Activated effector memory CD4-positive, alpha-beta T cell treated with Interleukin-2 at 50 U/mL for 16 hours (primary cell): ENCODE measurements at places on chromosomes 5 and 9.
A peak's percentile ranks its signal among the peaks of the same experiment; 100 is the strongest.

GRCh38 chr5:122844910-122845228 is 544 bp upstream of the SNX24 start:
- DNase-seq = no peak

- no peak for DNase-seq
Measured at GRCh38 chr5:147113967-147114366, 120.9 kb upstream of the STK32A start.

- no peak for DNase-seq
Measured at GRCh38 chr5:54212331-54212730, 98.0 kb downstream of the ARL15 start.

- no peak for DNase-seq
Measured at GRCh38 chr9:91756510-91756780, 193.6 kb downstream of the ROR2 start.

- no peak for DNase-seq
Measured at GRCh38 chr9:121463026-121463807, 36.4 kb downstream of the GGTA1 start.

- no peak for DNase-seq
Measured at GRCh38 chr9:133998915-133999595, 6.9 kb upstream of the VAV2 start.

GRCh38 chr5:41517909-41518308 is 7.5 kb upstream of the PLCXD3 start:
- no peak for DNase-seq

- DNase-seq = peak; percentile 34
Measured at GRCh38 chr9:129885018-129885669, 49.9 kb downstream of the USP20 start.

DNA sequence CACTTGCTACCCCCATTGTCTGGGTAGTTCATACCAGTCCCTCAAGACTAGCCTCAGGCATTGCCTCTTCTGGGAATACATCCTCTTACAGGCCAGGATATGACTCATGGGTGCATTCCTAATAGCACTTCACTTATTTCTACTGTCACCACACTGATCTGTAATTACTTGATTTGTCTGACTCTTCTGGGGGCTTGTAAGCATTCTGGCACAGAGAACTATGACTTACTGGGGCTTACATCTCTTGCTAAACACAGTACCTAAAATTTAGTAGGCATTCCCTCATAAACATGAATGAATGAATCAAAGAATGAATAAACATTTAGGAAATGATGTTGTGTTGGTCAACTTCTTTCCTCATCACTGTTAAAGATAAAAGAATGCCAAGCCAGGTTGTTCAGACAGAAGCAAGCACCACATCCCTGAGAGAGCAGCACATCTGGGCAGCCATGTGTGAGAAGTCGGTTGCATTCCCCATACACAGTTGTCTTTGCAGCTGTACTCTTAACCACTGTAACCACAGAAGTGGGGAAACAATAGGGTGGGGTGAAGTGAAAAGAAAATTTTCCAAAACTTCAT is 27.6 kb downstream of the IL7R start:
- DNase-seq = no peak

- DNase-seq = no peak
Measured at GRCh38 chr5:178122346-178122745, 8.5 kb upstream of the RMND5B start.

GRCh38 chr9:113598883-113599282 is 135.4 kb downstream of the RGS3 start:
- no peak for DNase-seq

GRCh38 chr9:26888271-26888670 is 4.3 kb downstream of the CAAP1 start:
- DNase-seq = no peak

DNA sequence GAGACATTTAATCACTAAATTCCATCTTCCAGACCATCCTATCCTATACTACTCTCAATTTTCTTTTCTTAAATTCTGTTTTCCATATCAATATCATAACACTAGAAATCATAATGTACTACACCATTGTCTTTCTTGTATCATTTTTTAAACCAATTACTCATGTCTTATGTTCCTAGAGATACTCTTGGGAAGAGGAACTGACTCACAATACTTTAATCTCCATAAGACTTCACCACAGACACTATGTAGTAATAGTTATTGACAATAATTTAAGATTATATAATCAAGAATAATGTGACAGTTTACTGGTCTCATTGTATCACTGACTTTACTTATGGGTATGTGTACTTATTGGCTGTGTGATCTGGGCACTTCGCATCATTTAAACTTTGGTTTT is 43.8 kb downstream of the PCDHGC5 start:
- DNase-seq = no peak

GRCh38 chr5:77281969-77282336 is 71.5 kb downstream of the PDE8B start:
- DNase-seq = no peak

GRCh38 chr9:108786901-108787689 is 68.7 kb downstream of the ACTL7B start:
- no peak for DNase-seq

- DNase-seq = no peak
Measured at GRCh38 chr9:107481035-107481434, 8.5 kb downstream of the KLF4 start.

GRCh38 chr9:86925686-86926085 is 21.6 kb downstream of the GAS1 start:
- DNase-seq = no peak

DNA sequence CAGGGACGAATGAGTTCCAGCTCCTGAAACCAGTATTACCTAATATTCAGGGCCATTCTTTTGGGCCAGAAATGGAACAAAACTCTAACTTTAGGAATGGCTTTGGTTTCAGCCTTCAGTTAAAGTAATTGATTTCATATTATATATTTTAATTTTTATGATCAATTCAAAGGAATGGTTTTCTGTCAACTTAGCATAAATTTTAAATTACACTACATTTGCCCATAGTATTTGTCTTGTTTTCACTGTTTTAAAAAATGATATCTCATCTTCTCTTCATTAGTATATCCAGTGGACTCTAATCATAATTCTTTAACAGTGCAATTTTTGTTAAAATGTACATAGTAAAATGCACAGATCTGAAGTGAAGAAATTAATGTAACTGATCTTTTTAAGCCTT is 1.9 kb upstream of the PCDHB16 start:
- no peak for DNase-seq

DNA sequence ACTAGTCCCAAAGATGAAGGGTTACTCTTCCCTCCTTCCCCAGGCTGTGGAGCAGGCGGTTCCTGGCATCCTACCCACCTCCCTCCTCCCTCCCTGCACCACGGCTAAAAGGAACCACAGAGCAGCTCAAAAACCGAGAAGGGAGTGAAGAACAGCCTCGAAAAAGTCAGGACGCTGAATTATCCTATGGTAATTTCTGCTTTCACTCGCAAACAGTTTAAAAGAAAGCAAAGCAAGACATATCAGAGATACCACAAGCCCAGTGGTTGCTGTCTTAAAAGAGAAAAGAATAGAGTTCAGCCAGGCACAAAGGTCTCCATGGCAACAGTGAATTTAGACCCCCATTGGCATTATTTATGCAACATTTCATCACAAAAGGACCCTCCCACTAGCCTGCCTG is 315.4 kb downstream of the CTNND2 start:
- no peak for DNase-seq

DNA sequence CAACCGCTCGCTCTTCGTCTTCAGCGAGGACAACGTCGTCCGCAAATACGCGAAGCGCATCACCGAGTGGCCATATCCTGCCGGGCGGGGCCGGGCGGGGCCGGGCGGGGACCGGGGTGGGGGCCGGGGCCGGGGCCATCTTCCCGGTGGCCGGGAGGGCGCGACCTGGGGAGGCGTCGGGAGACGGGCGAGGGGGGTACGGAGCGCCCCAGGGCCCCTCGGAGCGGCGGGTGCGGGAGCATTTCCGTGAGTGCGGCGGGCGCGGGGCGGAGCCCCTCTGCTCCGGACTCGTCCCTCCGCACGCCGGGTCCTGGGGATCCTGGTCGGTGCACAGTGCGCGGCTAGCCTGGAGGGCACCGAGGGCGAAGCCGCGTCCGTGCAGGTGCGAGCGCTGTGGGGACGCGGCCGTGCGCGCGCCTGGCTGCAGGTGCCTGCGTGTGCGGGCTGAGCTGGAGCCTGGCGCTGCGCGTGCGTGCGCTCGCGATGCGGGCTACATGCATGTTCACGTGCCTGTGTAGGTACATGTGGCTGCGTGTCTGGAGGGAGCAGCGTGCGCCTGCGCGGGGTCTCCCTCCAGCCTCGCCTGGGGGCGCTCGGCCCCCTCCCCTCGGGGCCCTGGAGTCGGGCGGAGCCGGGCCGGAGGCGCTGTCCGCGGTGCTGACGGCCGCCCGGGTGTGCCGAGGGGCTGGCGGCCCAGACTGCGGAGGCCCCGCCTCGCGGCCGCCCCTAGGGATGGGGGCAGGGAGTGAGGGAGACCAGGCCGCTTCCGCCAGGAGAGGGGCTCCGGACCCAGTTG is 762 bp downstream of the CACNA1B start:
- no peak for DNase-seq

DNA sequence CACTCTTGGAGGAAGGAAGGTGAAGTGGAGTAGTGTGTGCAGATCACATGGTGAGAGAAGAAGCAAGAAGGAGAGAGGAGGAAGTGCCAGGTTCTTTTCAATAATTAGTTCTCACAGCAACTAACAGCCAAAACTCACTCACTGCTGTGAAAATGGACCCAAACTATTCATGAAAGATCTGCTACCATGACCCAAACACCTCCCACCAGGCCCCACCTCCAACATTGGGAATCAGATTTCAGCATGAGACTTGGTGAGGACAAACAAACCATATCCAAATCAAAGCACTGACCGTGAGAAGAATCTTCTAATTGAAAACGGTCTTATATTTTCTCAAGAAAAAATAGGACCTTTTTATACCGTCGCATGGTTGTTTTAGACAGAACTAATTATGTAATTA is 468.7 kb upstream of the TYRP1 start:
- DNase-seq = no peak

DNA sequence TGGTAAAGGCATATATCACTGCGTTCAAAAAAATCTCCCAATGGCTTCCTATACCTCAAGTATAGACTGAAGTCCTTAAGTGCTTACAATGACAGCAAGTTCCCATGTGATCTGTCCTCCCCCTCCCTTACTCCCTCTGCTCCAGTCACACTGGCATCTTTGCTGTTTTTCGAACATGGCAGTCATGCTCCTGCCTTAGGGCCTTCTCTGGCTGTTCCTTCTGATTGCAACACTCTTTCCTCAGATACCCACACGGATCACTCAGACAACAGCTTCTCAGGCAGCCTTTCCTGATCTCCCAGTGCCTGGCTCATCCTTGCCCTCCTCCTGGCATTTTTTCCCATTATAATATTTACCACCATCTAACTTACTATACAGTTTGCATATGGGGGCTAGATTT is 232.8 kb downstream of the ARHGEF28 start:
- DNase-seq = no peak

DNA sequence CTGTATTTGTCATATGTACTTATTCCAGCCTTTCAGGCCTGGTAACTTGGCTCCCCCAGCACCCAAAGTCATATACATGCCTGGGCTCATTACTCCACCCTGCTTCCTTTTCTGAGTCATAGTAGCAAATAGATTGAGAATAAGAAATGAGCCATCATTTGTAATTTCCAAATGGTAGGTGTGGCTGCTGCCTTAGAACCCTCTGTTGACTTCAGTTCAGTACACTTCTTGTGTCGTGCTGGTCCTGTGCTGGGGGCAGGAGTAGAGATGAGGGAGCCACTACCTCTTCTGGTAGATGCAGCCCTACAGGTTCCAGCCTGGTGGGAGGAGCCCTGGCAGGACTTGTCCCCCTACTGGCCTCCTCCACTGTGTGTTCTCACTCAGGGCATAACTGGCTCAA is 11.1 kb downstream of the GM2A start:
- DNase-seq = no peak

DNA sequence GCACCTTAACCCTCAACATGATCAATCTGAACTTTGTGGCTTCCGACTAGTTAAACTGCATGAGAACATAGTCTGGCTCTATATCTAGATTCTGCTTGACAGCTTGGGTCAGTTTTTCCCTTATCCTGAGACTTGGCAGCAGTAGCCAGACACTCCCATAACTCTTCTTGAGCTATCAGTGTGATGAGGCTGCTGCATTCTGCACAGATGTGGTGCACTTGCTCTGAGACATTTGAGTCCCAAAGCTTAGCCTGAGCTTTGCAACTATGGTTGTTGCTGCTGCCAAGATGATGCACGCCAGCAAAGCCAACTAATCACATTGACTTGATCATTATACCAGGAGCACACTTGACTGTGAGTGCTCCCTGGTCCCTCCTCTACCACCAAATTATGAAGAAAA is 36.2 kb downstream of the MOCS2 start:
- DNase-seq = no peak
